ENCODE measurements at places on chromosomes 5 and 9.
A peak's percentile ranks its signal among the peaks of the same experiment; 100 is the strongest.

GRCh38 chr5:56313004-56313531 is 79.9 kb upstream of the ANKRD55 start:
- DNase-seq = no peak

DNA sequence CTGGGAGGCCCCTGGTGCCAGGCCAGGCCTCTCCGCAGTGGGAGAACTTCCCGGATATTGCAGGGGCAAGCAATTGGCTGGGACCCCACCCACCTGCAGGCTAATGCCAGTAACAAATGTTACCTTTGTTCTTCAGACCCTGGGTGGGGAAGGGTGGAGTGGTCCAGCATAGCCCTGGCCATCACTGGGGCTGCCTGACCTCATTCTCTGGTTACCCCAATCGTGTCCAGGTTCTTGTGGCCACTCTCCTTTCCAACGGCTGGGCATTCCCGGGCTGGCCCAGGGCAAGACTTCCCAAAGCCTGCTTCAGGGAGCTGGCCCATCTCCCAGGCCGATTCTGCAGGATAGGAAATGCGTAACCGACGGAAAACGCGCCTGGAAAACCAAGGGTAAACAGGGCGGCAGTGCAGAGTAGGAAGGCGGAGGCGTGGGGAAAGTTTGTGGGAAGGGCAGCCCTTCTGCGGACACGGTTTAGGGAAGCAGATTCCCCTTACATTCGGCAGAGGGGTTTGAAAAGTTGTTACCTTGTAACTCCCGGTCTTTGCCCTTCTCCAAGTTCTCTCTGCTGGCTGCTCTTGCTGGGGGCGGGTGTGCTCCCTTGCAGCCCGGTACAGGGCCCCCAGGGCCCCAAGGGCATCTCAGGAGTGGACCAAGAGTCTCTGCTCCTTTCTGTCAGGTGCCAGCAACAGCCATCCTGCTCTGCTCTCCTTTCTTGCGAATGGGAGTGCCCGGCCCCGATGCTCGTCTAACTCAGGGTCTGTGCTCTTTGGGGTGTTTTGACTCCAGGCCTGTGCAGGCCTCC is 3.5 kb downstream of the NRARP start:
- no peak for DNase-seq

DNA sequence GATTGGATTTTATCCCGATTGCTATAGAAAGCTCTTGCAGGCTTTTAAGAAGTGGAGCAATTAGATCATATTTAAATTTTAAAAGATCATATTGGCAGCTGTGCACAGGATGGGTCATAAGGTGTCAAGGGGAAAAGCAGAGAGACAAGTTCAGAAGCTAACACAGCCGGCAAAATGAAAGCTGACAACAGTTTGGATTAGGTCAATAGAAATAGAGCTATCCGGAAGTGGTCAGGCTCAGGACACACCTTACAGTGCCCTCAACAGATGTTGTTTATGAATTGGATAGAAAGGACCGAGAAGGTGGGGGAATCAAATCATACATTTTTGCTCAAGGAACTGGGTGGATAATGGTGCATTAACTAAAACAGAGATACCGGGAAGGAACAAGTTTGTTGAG is 46.3 kb upstream of the MARCHF11 start:
- no peak for DNase-seq

- DNase-seq = no peak
Measured at GRCh38 chr9:88574953-88575352, 40.0 kb downstream of the NXNL2 start.

- no peak for DNase-seq
Measured at GRCh38 chr9:18459962-18460584, 13.9 kb upstream of the ADAMTSL1 start.

DNA sequence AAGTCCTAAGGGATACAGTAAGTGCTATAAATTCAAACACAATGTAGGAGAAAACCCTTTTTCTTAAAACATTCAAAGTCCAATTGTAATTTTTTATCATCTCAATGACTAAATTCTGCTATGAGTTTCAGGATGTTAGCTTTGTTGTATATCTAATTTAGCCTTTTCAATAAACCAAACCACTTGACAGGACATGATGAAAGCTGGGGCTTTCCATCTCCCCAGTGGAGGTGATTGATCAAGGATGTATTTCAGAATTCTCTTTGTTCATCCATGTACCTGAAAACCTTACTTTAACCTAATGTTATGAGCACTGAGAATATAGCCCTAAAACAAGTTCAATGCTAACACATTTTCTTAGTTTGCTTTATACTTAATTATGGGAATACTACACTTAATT is 639.0 kb upstream of the ITGA1 start:
- DNase-seq = no peak

- DNase-seq = no peak
Measured at GRCh38 chr5:176132471-176133288, 105.5 kb upstream of the SIMC1 start.

DNA sequence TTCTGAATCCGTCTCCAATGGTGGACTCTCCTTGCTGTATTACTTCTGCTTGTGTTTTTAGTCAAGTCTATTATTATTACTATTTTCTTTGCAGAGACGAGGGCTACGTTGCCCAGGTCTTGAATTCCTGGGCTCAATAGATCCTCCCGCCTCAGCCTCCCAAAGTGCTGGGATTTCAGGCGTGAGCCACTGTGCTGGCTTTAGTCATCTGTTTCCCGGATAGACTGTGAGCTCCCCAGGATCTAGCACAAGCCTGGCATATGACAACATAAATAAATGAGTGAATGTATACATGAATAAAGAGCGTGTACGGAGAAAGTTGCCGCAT is 439 bp upstream of the DDX46 start:
- DNase-seq = no peak

DNA sequence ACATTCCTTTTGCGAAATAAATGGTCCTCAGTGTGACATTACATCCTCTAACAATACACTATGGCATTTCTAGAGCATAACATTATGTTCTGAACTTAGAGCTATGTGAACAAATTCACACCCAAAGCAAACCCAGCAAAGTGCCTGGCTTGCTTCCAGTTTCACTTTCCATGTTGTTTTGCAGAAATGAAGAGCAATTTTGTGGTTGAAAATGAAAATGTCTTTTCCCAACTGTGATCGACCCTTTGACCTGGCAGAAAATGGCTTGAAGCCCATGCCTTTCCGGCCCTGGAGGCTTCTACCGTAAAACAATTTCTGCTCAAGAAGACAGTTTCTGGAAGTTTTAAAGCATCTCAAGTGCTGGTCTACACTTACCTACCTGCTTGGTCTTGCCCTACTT is 344.7 kb upstream of the RGMB start:
- no peak for DNase-seq

- DNase-seq = peak; percentile 74
Measured at GRCh38 chr9:15349892-15350761, 43.1 kb upstream of the TTC39B start.

GRCh38 chr9:135524130-135524861 is 3.1 kb downstream of the LCN1 start:
- DNase-seq = no peak

DNA sequence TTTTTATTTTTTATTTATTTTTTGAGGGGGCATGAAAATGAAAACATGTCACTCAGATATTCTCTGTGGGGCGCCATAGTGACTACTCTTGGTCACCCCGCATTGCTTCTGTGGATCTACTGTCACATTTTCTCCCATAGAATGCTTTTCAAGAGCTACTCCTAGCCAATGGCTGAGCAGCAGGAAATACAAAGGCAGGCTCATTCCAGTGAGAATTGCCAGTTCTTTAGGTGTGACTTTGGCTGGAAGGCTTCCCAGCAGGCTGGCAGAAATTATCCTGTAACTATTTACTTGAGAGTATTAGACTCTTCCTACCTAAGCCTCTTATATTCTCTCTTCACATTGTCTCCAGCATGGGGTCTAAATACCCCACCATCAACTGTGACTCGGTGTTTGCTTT is 21.0 kb upstream of the PTPRD start:
- no peak for DNase-seq

- no peak for DNase-seq
Measured at GRCh38 chr5:1402611-1403255, 42.5 kb downstream of the SLC6A3 start.

DNA sequence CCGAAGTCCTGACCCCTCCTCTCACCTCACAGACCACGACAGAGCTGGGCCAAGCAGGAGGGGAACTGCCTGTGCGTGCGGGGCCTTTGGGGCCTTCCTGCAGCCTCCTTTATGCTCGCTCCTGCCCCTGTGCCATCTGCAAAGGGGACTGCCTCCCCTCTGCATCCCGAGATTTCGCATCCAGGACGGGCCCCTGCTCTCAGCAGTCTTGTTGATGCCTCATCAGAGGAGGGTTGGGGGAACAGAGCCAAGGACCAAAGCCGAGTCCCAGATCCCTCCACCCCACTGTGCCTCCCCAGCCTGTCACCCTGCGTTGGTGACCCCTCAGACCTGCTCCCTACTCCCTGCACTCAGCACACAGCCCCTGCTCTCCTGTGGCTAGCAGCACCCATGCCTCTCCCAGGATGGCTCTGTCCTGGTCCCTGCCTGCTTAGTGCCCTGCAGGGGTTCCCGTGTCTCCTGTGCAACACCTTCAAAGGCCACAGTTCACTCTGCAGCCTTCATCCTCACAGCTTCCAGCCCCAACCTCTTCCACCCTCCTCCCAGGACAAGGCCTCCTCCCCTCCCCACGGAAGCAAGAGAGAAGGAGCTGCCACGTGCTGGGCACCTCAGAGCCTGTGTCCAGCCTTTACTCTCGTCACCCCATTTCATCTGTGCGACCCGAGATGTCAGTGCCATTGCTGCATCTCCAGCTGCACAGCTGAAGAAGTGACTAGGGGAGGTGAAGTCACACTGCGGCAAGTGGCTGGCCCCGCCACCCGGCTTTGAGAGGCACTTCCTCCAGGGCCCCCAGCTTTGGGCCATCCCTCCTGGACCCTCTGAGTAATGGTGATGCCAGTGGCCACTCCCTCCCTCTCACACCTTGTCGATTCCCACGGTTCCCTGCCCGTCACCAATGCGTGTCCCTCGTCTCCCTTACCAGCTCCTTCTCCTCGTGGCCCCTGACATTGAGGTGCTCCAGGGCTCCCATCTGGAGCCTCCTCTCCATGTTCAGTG is 62.6 kb upstream of the LRRTM2 start:
- DNase-seq = no peak

GRCh38 chr5:67623078-67623477 is 426.5 kb upstream of the CD180 start:
- DNase-seq = no peak

GRCh38 chr5:96004087-96004486 is 42.4 kb upstream of the ELL2 start:
- DNase-seq = no peak

DNA sequence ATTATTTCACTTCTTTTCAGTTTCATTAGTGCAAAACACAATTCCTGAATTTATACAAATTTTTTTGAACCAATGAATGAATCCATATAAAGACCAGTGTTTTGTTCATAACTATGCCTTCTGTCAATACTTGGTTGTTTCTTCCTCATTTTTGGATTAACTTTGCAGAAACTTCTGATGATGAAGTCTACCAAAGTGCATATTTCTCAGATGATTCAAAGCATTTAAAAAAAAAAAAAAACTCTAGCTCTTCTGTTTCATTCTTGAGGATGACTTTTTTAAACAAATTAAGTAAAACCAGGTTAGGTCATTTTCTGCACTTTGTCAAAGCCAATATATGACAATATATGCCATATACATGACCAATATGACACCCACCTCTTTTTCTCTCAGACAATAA is 92.6 kb downstream of the CHSY3 start:
- DNase-seq = no peak

GRCh38 chr9:95273369-95274022 is 44.0 kb downstream of the FANCC start:
- DNase-seq = no peak

GRCh38 chr5:77607324-77607723 is 31.2 kb downstream of the OTP start:
- no peak for DNase-seq

GRCh38 chr5:115409094-115409493 is 112.6 kb upstream of the CCDC112 start:
- no peak for DNase-seq

- no peak for DNase-seq
Measured at GRCh38 chr5:133665571-133665970, 53.2 kb upstream of the FSTL4 start.
